CD4-positive, alpha-beta T cell treated with Interleukin-15 for 1 hour (primary cell): ENCODE measurements at places on chromosomes 7 and 10.

DNA sequence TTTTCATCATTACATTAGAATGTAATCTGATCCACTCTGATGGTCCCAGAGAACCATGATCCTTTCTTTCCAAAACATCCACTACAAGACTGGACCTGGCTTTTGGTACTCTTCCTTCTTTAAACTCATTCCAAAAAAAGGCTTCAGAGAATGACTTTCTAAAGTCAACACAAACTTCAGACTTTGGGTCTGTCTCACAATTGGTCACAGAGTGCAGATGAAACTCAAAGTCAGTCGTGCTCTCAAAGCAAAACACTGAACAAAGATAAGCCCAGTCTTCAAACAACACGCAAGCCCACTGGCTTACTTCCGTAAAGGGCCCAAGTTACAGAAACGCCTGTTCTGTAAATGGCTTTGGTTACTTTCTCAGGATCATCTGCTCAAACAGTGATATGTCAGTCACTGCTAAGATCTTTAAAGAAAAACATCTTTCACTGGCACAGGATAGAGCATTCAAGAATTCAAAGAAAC is 250.9 kb upstream of the MKLN1 start:
- no peak for DNase-seq

DNA sequence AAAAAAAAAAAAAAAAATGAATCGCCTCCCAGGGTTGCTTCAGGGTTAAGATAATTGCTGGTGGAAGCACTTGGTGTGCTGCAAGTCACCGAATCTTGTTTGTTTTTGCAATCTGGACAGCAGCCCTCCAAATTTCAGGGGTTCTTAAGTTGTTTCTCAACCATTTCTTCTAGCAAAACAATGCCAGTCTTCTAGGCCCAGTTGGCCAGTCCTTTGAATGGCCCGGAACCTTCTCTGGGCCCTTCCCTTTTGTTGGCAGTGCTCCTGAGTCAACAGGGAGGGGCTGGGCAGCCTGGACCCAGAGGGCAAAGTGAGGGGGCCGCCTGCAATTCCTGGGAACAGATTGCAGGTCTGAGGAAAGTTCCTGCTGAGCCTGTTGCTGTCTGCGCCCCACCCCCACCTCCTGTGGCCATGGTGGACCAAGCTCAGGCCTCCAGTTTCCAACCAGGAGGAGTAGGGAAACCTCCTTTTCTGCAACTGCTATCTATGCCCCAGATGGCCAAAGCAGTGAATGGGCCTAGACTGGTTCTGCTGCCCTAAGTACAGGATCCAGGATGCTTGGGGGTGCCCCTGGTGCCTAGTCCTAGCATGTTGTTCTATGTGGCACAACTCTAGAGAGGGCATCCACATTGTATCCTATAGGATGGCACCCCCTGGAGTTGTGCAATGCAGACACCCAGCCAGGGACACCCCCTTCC is 31.4 kb upstream of the PDCD4 start:
- no peak for DNase-seq

DNA sequence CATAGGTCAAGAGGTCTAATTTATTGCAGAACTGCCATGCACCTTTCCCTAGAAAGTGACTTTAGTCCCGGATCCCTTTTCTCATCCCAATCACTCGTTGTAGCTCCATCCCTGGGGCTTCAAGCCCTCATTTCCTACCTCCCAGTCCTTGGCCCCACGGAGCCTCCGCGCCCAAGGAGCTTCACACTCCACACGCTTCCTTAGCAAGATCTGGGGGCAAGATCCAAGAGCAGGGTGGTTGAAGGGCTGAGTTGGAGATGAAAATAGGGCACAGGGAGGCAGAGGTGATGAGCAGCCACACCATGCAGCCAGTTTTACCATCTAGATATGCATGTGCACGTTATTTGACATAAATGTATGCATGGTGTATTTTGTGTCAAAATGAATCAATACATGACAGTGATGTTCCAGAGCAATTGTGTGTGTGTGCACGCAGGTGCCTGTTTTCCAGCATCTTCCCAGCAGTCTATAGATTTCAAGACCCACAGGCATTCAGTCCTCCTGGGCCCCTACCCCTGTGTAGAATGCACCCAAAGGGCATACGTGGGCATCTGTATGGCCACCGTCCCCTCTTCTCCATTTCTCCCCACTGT is 6.0 kb upstream of the TRPV6 start:
- DNase-seq = no peak

DNA sequence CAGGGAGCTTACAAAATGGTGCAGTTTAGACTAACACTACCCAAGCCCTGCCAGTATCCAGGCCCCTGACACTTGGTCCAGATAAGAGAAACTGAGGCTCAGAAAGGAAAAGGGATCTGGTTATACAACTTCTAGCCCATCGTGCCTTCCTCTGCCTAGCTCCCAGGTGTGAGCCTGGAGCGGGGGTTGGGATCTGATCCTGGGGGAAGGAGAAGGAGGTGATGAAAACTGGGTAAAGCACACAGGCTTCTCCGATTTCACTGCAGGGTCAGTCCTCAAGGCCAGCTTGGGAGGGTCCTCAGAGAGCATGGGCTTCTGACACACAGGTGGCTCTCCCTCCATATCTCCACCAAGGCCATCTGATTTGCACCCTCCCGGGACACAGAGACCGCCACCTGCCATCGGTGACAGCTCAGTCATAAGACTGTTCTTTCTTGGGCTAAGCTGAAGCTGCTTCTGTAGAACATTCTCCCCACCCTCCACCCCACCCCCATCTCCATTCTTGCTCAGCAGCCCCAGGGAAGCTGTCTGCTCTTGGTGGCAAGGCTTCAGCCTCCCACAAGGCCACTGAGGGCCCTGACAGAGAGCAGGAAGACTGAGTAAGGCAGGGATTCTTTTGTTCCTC is 16.4 kb downstream of the SRRM3 start:
- DNase-seq = no peak

- DNase-seq = no peak
Observed at GRCh38 chr10:113045147-113046055, 95.4 kb downstream of the TCF7L2 start.

- DNase-seq = no peak
Observed at GRCh38 chr10:119177708-119178371, 772 bp downstream of the PRDX3 start.

- DNase-seq = no peak
Observed at GRCh38 chr7:157979636-157980340, 607.8 kb downstream of the PTPRN2 start.

DNA sequence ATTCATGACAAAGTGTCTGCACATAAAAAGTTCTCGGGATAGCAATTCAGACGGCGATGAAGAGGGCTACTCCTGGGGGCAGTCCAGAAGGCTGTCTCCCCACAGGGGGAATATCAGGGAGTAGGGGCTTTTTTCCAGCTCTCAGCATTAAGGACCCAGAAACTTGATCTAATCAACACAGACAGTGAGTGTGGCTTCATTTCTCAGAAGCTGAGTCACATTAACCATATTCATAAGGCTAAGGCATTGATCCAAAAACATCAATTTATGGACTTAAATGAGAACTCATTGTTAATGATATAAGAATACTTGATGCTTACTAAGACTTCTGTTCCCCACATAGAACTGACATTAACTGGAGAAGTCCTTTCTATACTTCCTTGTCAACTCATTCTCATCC is 87.5 kb upstream of the AOAH start:
- no peak for DNase-seq

DNA sequence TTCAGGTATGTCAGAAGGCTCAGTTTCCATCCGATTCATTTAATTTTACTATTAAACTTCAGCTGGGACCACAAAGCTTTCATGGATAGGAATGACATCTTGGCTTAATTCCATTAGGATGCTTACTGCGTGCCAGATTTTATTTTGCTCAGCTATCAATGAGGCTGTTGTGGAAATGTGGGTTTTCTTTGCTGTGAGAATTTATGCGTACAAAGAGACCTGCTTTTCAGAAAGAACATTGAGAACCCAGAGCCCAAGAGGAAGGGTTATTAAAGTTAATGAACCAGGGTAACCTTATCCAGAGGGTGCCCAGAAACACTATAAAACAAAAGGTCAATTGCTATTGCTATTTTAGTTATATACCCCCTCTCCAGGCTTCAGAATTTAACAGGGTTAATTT is 98.3 kb downstream of the MKLN1 start:
- no peak for DNase-seq

DNA sequence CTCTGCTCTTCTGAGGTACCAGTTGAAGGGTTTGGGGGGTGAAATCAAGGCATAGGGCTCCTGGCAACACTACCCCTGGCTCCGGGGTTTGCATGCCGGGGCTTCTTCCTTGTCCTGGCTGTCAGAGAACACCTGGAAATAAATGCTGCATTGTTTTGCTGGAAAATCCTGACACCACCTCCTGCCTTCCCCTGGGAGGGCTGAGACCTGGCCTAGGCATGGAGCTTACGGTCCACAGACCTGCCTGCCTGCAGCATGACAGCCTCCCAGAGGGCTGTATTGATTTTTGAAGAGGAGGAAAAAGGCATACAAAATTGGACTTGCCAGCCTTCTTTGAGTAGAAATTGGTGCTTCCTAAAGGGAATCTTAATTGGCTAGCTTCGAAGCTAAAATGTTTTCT is 227.1 kb downstream of the MGMT start:
- no peak for DNase-seq

GRCh38 chr10:99329304-99329553 is at the start of gene CNNM1:
TSS of gene CNNM1 (plus strand) at chr10:99329356. CDS start at chr10:99329388, 32 bp downstream.
- no peak for DNase-seq

- no peak for DNase-seq
Observed at GRCh38 chr7:20798694-20799121, 12.0 kb upstream of the SP8 start.

GRCh38 chr10:49614242-49615198 is 683 bp downstream of the CHAT start:
- peak; percentile 10 for DNase-seq

DNA sequence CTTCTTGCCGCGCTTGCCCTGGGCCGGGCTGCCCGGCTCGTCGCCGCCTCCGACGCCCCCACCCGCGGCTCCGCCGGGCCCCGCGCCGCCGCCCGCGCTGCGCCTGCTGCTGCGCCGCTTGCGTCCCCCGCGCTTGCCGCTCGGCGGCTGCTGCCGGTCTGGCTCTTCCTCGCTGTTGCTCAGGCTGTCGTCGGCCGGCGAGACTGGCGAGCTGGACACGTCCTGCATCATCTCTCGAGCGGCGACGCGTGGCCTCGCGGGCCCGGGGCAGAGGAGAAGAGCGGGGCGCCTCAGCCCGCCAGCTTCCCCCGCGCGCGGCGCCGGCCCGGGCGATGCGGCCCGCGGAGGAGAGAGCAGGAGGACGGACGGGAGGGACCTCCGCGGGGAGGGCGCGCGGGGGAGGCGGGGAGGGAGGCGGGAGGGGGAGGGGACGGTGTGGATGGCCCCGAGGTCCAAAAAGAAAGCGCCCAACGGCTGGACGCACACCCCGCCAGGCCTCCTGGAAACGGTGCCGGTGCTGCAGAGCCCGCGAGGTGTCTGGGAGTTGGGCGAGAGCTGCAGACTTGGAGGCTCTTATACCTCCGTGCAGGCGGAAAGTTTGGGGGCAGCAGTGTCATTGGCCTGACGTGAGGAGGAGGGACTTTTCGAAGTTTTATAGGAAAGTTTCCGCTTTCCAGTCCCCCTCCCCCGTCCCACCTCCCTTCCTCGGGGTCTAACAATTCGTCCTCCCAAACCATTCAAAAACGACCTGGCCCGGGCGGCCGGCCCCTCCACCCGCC is at the start of gene TWIST1:
Gene TWIST1 (minus strand): TSS at position 546 of the 779 bp plus-strand sequence. CDS start 315 bp downstream, at position 231.
- DNase-seq = no peak

DNA sequence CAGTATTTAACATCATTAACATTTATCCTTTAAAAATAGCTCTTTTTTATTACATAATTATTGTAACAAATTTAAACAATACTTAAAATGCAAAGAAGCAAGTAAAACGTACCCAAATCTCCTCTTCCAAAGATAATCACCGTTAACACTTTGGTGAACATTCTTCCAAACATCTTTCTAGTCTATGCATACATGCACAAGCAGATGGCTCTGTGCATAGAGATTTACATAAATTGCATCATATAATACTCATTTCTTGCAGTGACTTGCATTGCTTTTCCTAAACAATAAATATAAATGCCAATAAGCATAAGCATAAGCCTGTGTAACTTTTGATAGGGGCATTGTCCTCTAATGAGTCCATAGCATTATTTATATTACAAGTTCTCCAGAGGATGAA is 89.4 kb upstream of the PALS2 start:
- DNase-seq = no peak

DNA sequence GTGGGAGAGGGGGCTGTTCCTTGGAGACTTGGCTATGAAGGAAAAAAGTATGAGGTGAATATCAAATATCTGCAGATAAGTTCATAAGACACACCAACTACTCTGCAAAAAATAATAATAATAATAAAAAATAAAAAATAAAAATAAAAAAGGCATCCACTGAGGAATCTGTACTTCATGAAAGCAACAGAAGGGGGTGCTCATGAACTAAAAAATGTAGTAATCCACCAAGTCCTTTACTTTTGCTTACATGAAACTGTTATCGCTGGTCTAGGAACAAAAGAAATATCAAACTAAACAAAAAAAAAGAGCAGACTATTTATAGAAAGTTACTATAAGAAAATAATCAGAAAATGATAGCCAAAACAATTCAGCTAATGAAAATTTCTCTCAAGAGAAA is 579.0 kb downstream of the PHTF2 start:
- no peak for DNase-seq

GRCh38 chr7:71770269-71770907 is 638.4 kb downstream of the GALNT17 start:
- no peak for DNase-seq

DNA sequence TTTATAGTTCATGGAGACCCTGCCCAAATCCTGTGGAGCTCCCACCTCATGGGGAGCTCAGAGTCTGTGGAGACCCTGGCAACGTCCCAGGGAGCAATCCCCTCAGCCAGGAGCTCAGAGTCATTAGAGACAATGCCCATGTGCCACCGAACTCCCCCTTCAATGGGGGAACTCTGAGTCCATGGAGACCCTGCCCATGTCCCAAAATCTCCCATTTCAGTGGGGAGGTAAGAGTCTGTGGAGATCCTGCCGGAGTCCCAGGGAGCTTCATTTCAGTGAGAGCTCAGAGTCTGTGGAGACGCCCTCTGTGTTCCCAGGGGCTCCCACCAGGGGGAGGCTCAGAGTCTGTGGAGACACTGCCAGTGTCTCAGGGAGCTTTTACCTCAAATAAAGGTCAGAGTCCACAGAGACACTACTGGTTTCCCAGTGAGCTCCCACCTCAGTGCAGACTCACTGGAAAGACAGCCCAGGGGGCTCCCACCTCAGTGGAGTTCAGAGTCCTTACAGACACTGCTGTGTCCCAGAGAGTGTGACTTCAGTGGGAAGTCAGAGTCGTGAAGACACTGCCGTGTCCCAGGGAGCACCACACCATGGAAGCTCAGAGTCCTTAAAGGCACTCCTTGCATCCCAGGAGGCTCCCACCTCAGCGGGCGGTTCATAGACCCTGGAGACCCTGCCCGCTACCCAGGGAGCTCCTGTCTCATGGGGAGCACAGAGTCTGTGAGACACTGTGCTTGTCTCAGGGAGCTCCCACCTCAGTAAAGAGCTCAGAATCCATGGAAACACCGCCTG is 5.0 kb downstream of the MYO1G start:
- DNase-seq = peak; percentile 54

DNA sequence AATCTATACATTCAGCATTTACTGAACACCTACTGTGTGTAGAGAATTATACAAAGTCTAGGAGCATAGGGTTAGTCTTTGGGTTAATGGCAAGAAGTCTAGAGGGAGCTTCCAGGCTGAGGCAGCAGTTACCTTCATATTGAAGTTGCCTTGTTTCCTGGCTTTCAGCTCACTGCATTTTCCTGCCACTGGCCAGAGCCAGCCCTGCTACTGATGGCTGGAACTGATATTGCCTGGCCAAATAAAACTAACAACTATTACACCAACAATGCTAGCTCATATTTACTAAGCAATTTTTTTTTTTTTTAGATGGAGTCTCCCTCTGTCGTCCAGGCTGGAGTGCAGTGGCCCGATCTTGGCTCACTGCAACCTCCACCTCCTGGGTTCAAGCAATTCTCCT is 165.7 kb upstream of the ITGB1 start:
- DNase-seq = no peak

- DNase-seq = no peak
Observed at GRCh38 chr7:119825091-119825655, 447.8 kb upstream of the KCND2 start.
